ENCODE measurements at places on chromosomes 2 and 18.
A peak's percentile ranks its signal among the peaks of the same experiment; 100 is the strongest.

- no peak for DNase-seq
Measured at GRCh38 chr2:45404807-45405297, 206.2 kb downstream of the SRBD1 start.

- no peak for DNase-seq
Measured at GRCh38 chr2:108377815-108378630, at the start of gene SULT1C4. Gene SULT1C4, plus strand, starts transcription at chr2:108377954. Its CDS starts 384 bp downstream, at chr2:108378338.

DNA sequence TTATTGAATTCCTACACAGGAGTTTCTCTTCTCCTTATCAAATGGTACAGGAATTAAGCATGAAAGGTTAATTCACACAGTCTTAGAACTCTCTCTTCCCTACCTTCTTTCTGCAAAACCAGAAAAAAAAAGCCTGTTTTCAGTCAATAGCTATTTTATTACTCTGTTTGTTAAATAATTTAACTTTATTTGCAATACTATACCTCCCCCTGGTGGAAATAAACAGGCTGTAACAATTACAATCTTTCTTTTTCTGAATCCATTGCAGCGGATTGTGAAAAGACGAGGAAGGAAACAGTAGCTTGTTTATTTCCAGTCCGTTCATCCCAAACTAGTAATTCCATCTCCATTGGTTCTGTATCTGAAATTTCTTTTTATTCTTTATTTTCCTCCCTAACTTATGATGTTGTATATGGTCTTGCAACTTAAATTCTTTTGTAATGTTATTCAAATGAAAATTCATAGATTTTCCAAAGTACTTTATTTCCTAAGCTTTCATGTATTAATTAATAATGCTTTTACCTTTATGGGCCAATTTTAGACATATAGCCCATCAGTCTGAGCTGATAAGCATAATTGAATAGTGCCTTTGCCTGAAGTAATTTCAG is 165.2 kb downstream of the SH3BP4 start:
- peak; percentile 53 for DNase-seq

GRCh38 chr2:169676357-169676756 is 17.8 kb downstream of the CFAP210 start:
- no peak for DNase-seq

DNA sequence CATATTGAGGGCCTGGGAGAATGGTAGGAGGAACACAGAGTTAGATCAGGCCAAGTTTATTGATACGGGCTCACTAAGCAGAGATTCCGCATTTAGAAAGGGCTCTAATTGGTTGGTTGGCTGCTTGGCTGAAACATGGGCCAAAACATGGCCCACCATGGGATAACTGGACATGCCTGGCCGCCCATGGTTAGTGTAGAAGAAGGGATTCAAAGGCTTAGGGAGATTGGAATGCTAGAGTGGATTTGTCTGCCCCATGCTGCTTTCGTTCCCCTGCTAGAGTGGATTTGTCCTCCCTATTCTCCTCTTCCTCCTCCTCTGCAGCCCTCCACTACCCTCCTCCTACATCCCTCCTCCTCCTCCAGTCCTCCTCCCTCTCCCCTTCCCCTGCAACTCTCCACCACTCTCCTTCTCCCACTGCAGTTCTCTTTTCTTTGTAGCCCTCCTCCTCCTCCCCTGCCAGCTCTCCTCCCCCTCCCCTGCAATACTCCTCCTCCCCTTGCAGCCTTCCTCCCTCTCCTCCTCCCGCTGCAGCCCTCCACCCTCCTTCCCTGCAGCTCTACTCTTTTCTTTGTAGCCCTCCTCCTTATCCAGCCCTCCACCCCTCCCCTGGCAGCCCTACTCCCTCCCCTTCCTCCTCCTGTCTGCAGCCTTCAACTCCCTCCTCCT is 17.2 kb downstream of the BOK start:
- no peak for DNase-seq

- no peak for DNase-seq
Measured at GRCh38 chr2:188993247-188993646, 19.1 kb downstream of the COL3A1 start.

DNA sequence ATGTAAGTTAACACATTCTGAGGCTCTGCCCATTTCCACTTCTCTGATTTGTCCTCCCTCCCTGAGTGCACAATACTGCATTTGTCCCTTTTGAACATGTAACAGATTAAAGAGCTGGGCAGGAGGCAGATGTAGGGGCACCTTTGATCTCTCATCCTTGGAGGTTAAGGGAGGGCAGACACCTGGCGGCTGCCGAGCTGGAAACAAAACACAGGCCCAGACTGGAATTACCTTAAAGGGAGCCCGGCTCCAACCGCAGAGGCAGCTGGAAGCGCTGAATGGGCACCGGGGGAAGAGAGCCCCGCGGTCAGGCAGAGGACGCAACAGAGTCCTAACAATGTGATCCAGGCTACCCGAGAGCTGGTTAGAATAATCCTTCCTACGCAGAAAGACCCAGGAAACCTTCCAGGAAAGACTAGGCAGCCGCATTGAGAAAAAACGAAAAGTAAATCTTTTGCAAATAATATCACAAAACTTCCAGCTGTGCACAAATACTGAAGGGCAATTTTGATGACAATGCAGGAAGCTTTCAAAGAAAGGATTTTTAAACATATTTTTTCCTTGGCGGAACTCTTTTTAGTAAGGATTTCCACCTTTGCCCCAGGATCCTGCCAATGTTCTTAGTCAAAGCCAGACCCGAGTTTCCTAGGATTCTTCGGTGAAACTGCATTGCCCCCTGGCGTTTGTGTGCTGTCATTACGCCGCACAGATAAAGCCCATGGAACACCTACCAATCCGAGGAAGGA is 216.0 kb downstream of the TGIF1 start:
- DNase-seq: peak; percentile 88

DNA sequence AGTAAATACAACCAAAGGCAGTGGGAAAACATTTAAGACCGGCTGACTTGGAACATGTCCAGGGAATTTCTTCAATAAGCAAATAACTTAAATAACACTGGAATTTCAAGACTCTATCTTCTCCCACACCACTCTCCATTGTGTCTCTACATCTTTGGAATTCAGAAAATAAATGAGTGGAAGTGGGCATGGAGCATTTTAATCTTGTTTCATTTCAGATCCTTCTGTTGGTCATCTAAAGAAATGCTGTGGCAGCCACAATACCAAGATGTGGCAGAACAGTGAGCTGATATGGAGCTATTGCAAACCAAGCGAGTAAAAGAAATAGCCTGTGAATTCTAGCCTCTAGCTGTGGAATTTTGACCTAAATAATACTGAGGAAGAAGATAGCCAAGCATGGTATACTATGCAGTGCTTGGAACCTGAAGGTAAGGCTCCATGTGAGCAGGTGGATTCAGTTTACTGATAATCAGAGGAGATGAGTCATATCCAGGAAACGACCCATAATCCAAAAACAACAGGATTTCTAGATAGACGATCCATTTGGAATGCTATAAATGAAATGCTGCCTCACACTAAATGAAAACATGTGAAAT is 157.1 kb upstream of the SCN7A start:
- peak; percentile 72 for DNase-seq

DNA sequence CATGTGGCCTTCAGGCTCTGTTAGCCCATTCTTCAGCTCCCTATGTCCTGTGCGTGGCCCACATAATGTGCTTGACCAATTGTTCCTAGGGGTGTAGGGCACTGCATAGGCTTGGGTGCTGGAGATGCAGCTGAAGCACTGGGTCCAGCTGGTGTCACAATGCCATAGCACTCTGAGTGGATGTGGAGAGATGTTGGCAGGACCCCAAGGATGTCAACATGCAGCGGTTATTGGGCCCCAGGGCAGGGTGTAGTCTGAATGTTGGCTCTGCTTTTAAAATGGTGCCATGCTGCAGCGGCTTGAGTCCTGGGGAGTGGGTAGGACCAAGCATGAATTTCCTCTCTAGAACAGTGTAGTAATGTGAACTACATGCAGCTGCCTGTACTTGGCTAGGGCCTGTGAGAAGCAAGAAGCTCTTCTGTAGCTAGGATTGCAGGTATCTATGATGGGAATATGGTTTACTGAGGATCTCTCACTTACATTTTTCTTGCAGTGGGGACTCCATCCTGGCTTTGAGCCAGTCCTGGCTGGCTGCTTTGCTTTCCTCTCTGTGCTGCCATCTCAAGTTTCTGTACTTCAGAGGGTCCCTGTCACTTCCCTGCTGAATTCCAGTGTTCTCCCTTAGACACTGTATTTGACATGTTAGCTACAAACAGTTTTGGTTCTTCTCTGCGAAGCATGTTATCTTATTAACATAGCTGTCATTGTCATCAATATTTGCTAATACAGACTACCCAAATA is 148.4 kb downstream of the CSRNP3 start:
- no peak for DNase-seq

- DNase-seq: peak; percentile 18
Measured at GRCh38 chr2:72630767-72631166, 195.1 kb downstream of the EXOC6B start.

GRCh38 chr18:78948221-78948620 is 31.4 kb upstream of the SALL3 start:
- DNase-seq: no peak

DNA sequence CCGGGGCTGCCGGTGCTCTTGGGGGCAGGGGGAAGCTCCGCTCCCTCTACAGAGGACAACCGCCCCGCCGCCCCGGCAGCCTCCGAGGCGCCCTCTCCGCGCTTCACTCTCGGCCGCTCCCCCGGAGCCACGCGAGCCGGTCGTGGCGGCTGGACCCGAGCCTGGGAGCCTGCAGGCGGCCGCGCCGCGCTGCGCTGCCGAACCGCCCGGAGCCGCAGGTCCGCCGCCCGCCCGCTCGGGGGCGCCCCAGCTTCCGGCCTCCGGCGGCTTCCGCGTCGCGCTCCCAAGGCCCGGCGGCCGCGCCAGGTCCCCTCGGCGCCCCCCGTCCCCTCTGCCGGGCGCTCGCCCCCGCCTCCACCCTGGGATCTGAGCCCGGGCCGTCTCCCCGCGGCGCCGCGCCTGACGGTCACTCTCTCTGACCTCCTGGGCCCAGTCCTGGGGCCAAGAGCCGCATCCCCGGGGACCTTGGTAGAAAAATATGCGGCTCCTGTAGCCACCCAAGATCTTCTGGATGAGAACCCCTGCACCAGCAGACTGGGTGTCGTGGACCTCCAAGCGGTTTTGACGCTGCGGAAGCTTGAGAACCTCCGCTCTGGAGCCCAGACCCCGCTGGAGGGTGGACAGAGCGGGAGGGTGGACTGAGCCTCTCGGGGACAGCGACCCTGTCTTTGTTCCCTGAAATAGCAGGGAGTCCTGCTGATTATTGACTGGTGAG is 44.3 kb downstream of the SERTAD2 start:
- no peak for DNase-seq

DNA sequence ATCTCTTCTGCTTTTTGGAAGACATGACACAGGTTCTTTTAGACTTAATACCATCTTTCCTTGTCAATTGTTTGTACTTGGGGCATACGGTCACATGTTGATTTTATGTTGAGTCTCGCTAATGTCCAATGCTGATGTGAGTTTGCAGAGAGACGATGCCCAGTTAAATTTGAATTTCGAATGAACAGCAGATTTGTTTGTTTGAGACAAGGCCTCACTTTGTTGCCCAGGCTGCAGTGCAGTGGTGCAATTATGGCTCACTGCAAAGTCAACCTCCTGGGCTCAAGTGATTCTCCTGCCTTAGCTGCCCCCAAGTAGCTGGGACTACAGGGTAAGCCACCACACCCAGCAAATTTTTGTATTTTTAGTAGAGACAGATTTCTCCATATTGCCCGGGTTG is 473.5 kb downstream of the RIT2 start:
- DNase-seq: no peak

GRCh38 chr18:46567196-46567595 is 89.8 kb downstream of the LOXHD1 start:
- DNase-seq: no peak

DNA sequence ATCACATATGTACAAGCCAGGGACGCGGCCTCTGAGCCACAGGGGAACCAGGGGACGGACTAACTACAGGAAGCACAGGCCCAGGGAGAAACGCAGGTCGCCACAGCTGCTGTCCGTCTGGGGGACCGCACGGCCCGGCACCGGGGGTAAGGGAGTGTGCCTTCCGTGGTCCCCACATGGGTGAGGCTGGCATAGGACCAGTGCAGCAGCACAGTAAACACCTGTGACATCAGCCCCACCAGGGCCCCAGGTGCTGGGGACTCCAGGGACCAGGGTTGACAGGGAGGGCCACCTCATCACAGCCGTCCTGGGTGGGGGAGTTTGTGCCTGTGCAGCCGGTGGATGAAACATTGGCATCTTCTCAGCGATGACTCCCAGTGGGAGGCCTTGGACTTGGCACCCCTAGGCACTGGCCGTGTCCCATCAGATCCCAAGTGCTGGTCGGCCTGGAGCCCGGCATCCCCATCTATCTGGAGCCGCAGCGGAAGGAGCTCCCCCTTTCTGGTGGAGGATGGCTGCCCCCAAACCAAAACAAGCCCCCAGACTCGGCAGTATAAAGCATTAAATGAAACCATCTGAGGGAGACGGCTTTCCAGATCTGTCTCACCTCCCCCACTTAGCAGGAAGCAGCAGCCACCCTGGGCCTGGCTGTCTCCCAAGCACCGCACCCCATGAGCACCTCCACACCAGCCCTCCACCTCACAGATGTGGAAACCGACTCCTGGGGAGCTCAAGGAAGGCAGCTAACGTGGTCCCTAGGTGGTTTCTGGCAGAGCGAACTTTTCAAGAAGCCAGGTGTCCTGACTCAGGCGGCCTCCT is 22.5 kb downstream of the AQP12A start:
- DNase-seq: no peak

- DNase-seq: peak; percentile 26
Measured at GRCh38 chr2:228875152-228875900, 395.8 kb downstream of the PID1 start.

- no peak for DNase-seq
Measured at GRCh38 chr2:60780721-60781120, 24.7 kb downstream of the PAPOLG start.

GRCh38 chr2:229728370-229728769 is 14.0 kb upstream of the DNER start:
- DNase-seq: no peak

DNA sequence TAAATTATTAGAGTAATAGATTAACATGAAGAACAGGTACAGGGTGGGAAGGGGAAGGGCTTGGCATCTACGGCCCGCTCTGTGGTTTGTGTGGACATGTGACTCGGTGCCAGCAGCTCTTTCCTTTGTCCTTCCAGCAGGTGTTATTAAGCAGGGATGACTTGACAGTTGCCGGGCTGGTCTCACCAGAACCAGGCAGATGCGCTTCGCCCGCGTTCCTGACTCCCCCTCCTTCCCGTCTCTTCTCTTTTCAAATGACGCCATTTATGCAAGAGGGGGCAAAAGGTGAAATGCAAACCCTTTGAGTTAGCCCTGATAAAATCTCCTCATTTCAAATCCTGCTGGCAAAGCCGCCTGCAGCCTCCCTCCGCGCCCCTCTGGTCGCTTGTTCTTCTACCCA is 38.9 kb upstream of the MGAT4A start:
- DNase-seq: no peak

GRCh38 chr2:207097278-207097677 is 68.5 kb downstream of the KLF7 start:
- DNase-seq: no peak

All from A172 (cell line).